ENCODE measurements at places on chromosomes 1 and 21.

GRCh38 chr1:45846931-45847330, 43.5 kb downstream of the MAST2 start:
- no peak for DNase-seq

- DNase-seq = no peak
These were observed 297.2 kb upstream of the PLXNA2 start for GRCh38 chr1:208541225-208541855.

GRCh38 chr1:45995298-45995697, 137.1 kb downstream of the PIK3R3 start:
- DNase-seq = no peak

DNA sequence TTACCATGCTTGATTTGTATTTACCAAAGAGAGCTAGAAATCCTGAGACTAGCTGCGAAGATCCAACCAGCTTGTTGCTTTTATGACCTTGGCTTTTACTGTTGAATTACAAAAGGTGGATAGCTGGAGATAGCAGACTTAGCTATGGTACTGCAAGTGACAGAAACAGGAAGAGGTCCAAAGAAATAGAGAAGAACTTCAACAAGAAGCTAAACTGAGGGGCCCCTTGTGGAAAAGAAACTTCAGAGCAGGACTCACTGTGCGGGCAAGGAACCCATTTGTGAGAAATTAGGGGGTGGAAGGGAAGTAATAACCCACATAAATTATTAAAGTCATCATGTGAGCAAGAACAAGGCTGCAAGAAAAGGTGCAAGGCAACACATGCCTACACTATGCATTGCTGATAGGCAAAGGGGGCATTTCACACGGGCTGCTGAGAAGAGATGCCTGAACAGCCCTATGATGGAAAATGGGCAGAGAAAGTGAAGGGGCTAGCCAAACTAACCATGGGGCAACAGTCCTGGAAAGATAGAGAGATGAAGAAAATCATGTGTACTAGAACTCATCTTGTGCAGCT, 116.6 kb upstream of the PRDX6 start:
- DNase-seq = no peak

DNA sequence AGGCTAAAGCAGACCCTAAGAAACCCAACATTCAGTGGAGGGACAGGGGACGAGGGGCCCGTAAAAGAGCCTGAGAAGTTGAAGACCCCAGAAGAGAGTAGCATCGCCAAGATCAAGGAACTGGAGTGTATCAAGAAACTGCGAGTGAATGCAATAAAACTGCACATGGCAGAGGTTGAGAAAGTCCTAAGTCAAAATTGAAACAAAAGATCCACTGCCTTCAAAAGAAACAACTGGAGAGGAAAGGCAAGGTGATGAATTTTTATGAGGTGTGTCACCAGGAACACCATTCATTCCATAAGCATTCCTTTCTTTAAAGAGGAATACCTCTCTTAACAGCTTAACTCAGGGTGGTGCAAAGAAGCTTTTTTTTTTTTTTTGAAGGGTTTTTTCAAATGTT, 38.3 kb upstream of the ADORA3 start:
- no peak for DNase-seq

DNA sequence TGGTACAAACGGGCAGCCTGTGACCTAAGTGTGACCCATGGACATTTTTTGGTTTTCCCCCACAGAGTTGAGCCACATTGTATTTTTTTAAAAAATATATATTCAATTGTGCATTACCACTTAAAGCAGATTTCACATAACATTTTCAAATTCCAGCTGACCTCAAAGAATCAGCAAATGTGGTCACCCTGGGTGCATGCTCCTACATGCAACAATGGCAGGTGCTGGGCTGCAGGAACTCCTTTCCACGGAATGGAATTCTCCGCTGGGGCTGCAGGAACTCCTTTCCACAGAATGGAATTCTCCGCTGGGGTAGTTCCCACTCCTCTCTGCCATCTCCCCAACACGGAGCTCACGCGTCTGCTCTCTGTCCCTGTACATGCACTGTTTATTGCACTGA, 68.7 kb downstream of the MAP10 start:
- no peak for DNase-seq
